ENCODE measurements at places on chromosomes 12 and 14.

- no peak for DNase-seq
These were observed 63.3 kb downstream of the GTF2A1 start for GRCh38 chr14:81157431-81157830.

DNA sequence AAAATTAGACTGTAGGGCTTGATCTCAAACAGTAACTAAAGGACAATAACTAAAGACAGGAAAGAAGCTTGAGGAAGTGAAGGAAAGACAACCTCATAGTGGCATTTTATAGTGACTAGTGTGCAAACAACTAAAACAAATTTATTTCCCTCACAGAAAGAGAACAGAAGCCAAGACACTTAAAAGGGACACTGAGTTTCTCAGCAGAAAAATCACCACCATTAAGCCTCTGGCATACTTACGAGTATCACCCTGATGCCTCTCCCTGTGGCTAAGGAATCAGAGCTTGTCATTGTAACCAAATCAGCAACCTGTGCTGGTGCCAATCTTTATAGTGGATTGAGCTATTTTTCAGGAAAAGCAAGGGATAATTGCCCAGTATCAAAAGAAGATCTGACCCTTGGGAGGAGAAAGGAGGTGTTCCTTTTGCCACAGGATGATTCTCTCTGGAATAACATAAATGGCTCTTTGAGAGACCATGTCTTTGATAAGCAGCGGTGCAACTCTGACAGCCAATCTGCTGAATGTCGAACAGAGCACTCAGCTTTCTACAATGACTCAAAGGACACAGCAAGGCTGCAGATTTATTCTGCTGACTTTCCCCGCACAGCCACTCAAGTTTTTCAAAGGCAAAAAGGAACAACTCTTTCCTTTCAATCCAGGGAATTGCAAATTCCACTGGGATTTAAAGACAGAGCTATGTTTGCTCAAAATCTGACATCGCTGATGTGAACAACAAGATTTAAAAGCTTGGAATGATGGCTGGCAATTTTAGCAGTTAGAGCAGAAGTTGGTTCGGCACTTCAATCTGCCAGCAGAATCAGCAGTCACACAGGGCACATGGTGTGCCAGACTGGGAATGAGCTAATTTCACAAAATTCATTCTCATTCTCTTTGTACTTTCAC lies 34.6 kb downstream of the ATF7 start:
- no peak for DNase-seq

- DNase-seq = no peak
These were observed 115.4 kb downstream of the MED13L start for GRCh38 chr12:116162071-116162470.

DNA sequence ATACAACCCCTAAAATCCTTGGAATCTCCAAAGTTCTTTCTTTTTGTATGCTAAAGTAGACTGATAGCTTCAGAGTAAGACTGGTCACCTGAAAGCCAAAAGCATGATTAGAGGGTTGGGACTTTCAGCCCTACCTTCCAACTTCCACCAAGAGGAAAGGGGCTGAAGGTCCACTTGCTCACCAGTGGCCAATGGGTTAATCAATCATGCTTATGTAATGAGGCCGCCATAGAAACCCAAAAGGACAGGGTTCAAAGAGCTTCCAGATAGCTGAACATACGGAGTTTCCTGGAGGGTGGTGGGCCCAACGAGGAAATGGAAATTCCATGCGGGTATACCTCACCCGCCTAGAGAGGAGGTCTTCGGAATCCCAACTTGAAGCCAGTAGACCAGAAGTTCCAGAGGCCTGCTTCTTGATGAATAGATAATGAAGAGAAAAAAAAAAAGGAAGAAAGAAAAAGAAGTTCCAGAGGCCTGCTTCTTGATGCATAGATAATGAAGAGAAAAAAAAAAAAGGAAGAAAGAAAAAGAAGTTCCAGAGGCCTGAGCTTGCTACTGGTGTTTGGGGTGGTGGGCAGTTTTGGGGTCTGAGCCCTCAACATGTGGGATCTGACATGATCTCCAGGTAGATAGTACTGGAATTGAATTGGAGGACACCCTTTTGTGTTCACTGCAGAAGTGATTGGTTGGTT lies 11.2 kb upstream of the BTG1 start:
- DNase-seq = no peak

GRCh38 chr12:109720152-109720856 lies 6.7 kb downstream of the FAM222A start:
- DNase-seq = no peak

GRCh38 chr12:115450710-115451109 lies 766.7 kb upstream of the TBX3 start:
- no peak for DNase-seq

GRCh38 chr12:115335594-115335993 lies 651.6 kb upstream of the TBX3 start:
- DNase-seq = no peak
